ENCODE measurements at places on chromosomes 2 and 18.

GRCh38 chr2:166628478-166629136 is 134.6 kb upstream of the SCN7A start:
- DNase-seq: no peak

DNA sequence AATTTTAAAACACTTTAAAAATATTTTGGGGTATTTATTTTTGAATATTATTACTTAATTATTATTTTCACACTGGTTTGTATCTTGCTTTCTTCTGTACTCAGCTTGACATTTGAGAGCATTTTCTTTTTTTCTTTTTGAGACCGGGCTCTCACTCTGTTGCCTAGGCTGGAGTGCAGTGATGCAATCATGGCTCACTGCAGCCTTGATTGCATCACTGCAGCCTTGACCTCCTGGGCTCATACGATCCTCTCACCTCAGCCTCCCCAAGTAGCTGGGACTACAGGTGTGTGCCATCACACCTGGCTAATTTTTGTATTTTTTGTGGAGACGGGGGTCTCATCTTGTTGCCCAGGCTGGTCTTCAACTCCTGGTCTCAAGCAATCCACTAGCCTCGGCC is 79.9 kb upstream of the DLX2 start:
- DNase-seq: no peak

DNA sequence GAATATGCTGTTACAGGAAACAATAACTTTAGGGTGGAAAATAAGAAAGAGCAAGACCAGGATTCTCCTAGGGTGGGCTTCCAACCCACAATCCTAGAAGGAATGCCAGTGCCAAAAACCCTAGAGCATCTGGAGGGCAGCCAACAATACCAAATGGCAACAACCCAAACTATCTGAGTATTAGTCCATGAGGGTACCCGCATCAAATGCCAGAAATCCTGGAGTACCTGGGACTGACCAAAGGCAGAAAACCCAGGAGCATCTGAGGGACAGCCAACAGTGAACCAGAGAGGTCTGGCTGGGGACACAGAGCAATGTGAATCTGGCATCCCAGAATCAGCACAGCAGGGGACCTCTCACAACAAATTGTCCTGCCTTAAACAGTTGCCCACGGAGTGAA is 126.3 kb downstream of the SCG2 start:
- DNase-seq: no peak

- no peak for DNase-seq
These were observed 63.2 kb downstream of the MOGAT1 start for GRCh38 chr2:222734703-222735014.

- DNase-seq: no peak
These were observed 1.2 kb downstream of the RAB12 start for GRCh38 chr18:8610459-8610851.

- no peak for DNase-seq
These were observed 81.2 kb upstream of the CAB39 start for GRCh38 chr2:230631470-230631869.

GRCh38 chr2:187294043-187294442 is 154.0 kb downstream of the CALCRL start:
- DNase-seq: no peak

DNA sequence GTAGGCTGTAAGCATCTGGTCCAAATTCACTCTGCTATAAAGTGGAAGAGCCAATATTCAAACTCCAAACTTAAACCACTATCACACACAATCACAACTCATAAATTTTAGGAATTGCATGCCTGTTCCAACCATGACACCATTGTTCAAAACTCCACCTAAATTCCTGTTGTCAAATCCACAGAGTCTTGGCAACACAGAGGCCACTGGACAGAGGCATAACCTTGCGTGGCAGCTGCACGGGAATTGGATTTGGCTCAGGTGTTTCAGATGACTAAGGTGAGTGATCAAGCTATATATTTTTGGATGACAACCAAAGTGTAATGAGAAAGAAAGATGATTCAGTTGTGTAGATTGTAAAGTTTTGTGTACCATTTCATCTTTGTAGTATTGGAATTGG is 422.7 kb upstream of the TNP1 start:
- DNase-seq: no peak

- DNase-seq: no peak
These were observed 24.0 kb downstream of the ARMC9 start for GRCh38 chr2:231222318-231223000.

- no peak for DNase-seq
These were observed 8.4 kb upstream of the NPPC start for GRCh38 chr2:231934441-231935206.

- DNase-seq: no peak
These were observed 68.6 kb upstream of the SMIM21 start for GRCh38 chr18:75496151-75496550.

- no peak for DNase-seq
These were observed 692.3 kb downstream of the LRP1B start for GRCh38 chr2:141438536-141438935.

GRCh38 chr18:13273800-13274199 is 55.2 kb downstream of the LDLRAD4 start:
- DNase-seq: no peak

DNA sequence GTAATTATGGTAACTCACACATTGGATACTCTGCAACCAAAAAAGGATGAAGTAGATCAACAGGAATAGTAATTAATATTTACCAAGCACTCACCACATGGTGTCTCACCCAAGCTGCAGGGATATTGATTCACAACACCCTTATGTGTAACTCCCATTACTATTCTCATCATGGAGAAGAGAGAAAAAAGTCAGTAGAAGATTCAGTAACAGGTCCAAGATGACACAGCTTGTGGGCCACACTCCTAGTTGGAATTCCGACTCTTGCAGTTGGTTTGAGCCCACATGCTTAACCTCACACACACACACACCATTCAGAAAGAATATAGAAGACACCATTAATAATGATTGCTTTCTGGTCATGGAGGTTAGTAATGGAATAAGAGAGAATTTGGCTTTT is 1.7 kb upstream of the MLPH start:
- DNase-seq: no peak

- no peak for DNase-seq
These were observed 171.4 kb upstream of the LRRTM1 start for GRCh38 chr2:80475970-80476369.

GRCh38 chr2:66565291-66565690 is 130.4 kb downstream of the MEIS1 start:
- no peak for DNase-seq

DNA sequence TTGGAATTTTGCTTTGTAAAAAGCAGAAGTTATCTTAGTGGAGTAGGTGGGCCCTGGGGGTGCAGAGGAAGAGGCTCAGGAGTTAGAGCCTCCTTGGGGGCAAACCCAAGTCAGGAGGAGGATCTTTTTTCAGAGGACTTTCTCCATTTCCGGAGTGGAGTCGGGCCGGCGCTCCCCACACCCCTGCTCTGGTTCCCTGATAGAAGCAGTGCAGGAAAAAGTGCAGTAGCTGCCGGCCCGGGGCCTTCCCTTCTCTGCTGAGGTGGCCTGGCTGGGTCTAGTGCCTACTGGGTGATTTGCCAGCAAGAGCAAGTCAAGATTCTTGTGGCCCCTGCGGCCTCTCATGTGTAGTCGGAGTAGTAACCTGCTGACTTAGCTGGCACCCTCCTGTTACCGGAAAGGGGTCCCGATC is 124.2 kb upstream of the HS6ST1 start:
- no peak for DNase-seq

GRCh38 chr2:195579776-195580555 is 77.1 kb upstream of the SLC39A10 start:
- DNase-seq: no peak

GRCh38 chr2:161343235-161343634 is 35.0 kb downstream of the PSMD14 start:
- DNase-seq: no peak

- no peak for DNase-seq
These were observed 685.8 kb upstream of the HS6ST1 start for GRCh38 chr2:129004485-129004884.

- DNase-seq: no peak
These were observed 42.3 kb upstream of the TTR start for GRCh38 chr18:31549416-31549815.

- no peak for DNase-seq
These were observed 20.7 kb upstream of the C1QL2 start for GRCh38 chr2:119179202-119179601.

- DNase-seq: no peak
These were observed 81.5 kb downstream of the STPG4 start for GRCh38 chr2:47073641-47074040.

- no peak for DNase-seq
These were observed 355.6 kb upstream of the GYPC start for GRCh38 chr2:126300348-126300747.

DNA sequence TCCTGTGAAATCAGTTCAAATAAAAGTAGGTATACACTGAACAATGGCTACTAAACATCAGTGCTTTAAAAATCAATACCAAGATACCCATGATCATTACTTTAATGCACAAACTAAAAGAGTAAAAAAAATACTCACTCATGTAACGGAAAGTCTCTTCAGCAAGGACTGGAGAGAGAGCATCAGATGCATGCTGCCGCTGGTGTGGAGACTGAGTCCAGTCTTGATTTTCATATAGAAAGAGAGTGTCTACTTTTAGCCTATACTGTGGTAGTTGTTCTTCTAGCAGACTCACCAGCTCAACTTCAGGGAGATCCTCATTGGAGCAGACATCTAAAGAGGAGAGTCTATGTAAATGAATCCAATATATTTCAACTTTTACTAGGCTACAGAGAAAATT is 44.0 kb downstream of the TRAK2 start:
- DNase-seq: no peak

- DNase-seq: no peak
These were observed 8.9 kb upstream of the MMADHC start for GRCh38 chr2:149596471-149596870.

- DNase-seq: peak; percentile 61
These were observed 217.2 kb downstream of the TNS1 start for GRCh38 chr2:217785544-217786045.

DNA sequence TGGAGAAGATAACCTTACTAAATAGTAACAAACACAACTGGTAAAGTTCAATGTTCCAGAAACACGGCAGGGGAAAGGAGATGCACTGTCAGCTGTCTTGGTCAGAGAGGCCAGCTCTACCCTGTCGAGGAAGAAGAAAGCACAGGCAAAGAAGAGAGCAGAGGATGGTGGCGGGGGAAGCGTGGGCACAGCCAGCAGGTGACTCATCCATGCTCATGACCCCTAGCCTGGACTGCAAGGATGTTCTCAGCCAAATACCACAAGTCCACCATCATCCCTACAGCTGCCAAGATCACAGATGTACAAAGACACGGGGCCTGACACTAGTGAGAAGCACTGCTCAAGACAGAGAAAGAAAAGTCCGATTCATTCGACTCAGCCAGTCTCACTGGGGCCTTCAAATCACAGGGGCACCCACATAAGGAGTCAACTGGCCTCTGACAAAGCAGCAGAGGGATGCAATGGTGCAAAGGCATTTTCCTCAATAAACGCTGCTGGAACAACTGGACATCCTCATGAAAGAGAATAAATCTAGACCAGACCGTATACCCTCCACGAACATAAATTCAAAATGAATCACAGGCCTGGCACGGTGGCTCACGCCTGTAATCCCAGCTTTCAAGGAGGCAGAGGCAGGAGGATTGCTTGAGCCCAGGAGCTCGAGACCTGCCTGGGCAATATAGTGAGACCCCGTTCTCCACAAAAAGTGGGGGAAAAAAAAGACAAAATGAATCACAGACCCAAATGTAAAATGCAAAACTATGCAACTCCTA is 5.6 kb downstream of the DTYMK start:
- DNase-seq: no peak

- no peak for DNase-seq
These were observed 250.9 kb downstream of the IRS1 start for GRCh38 chr2:226548732-226549131.

DNA sequence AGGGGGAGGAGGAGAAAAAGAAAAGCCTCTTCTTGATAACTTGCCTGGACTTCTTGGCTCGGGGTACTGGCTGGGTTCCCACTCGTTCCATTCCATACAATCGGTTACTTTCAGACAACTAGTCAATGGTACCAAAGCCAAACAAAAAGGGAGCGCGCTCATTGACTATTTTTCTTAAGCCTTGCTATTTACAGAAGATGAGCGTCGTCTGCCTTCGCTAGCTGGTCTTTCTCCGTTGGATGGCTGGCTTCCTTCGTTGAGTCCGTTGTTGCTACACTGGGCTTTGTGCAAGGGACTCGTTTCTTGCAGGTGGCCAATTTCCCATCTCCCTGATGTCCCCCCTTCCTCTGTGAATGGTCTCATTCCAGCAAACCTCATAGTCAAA is 260.4 kb downstream of the ZNF516 start:
- no peak for DNase-seq

DNA sequence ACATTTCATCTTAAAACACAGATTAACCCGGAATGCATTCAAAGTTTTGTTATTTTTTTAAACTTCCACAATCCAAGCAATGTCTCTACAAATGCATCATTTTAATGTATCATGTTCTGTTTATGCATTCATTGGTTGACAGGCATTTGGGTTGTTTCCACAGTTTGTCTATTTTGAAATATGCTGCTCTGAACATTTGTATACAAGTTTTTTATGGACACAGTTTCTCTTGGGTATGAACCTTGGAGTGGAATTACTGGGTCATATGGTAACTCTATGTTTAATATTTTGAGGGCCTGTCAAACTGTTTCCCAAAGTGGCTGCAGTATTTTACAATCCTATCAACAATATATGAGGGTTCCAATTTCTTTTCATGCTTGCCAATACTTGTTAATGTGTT is 57.3 kb downstream of the GULP1 start:
- no peak for DNase-seq

DNA sequence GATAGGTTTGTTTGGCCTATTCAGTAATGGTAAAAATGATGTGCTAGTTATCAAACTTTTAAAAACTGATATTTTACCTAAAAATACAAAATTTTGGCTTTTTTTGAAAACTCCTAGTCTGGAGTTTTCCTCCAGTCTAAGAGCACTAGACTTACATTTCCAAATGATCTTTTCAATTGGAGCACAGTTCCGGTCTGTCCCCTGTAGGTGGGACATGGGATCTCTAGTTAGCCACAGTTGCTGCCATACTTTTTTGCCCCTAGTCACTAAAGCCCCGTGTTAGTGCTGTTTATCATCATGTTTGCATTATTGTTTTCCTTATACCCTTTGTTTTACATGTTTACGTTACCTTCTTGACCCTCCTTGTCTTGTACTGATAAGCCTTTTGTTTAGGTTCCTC is 52.4 kb downstream of the RELCH start:
- DNase-seq: no peak

GRCh38 chr2:3151153-3151918 is 226.3 kb downstream of the EIPR1 start:
- DNase-seq: no peak

GRCh38 chr2:226665306-226665831 is 134.3 kb downstream of the IRS1 start:
- no peak for DNase-seq

- DNase-seq: no peak
These were observed 465.9 kb downstream of the TXNL1 start for GRCh38 chr18:56172527-56172926.

DNA sequence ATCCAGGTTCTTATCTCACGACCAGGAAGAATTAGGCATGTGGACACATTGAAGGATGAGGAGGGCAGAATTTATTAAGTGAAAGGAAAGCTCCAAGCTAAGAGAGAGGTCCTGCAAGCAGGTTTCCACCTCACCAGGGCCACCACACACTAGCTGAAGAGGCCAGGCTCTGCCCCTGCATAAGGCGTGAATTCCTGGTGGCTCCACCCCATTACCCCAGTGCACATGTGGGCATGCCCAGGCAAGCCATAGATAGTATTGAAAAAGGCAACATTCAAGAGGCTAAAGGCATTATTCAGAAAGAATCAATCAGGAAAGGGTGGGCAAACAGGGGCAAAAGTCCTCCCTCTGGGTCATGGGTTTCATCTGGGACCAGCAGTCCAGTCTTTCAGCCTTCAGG is 30.9 kb upstream of the GRP start:
- DNase-seq: no peak

Measured in GM12891 (cell line).